T-helper 1 cell (primary cell): ENCODE measurements at places on chromosomes 1 and 21.

GRCh38 chr21:26842974-26843932, 2.0 kb downstream of the ADAMTS1 start:
- no peak for DNase-seq

DNA sequence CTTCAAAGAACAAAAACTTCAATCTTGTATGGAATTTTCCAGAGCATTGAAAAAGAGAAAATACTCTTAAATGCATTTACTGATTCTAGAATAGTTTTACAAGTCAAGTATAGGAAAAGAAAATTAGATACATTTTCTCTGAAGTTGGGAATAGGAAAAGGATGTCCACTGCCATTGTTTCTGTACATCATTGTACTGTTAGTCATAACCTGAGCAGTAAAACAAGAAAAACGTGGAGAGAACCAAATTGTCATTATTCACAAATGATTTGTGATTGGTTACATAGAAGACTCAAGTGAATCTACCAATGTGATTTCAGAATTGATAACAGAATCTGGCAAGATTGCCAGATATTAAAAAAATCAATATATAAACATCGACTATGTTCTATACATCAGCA, 27.4 kb downstream of the PRKACB start:
- no peak for DNase-seq

DNA sequence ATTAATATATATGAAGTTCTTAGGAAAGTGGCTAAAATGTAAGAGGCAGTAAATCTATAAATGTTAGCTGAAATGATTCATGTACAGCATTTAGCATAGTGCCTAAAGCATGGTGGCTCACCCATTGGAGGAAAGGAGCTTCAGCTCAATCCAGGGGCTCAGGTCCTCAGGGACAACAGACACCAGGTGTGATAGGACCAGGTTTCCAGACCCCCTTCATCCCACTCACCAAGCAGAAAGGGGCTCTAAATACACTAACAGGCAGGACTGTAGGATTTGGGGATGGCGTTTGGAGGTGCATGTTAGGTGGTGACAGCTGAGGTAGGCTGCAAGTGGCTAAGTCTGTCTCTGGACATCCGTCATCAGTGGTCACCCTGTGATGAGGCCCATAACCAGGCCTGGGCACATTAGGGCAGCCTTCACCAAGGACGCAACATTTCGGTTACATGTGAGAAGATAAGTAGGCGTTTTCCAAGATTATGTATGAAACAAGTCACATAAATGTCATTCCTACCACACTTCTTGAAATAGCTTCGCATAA, 233.1 kb downstream of the C1orf94 start:
- no peak for DNase-seq

DNA sequence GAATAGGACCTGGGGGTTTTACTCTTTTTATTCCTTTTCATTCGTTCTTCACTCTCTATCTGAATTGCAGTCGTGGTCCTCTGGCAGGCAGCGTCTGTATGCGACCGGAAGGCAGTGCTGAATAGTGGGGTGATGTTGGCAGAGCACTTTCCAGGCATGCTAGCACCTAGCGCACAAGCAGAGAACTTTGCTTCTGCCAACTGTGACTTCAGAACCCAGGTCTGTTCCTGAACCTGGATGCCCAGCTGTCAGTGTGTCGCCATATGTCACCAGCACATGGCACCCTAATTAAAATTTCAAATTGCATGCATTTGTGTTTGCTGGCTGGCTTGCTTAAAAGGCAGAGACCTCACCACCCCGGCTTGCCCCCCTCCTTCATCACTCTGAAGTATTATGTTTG, 116.2 kb downstream of the NFIA start:
- no peak for DNase-seq

GRCh38 chr1:13951793-13952751, 252.1 kb downstream of the PRDM2 start:
- no peak for DNase-seq

GRCh38 chr1:97334454-97334853, 586.4 kb downstream of the DPYD start:
- DNase-seq: no peak

DNA sequence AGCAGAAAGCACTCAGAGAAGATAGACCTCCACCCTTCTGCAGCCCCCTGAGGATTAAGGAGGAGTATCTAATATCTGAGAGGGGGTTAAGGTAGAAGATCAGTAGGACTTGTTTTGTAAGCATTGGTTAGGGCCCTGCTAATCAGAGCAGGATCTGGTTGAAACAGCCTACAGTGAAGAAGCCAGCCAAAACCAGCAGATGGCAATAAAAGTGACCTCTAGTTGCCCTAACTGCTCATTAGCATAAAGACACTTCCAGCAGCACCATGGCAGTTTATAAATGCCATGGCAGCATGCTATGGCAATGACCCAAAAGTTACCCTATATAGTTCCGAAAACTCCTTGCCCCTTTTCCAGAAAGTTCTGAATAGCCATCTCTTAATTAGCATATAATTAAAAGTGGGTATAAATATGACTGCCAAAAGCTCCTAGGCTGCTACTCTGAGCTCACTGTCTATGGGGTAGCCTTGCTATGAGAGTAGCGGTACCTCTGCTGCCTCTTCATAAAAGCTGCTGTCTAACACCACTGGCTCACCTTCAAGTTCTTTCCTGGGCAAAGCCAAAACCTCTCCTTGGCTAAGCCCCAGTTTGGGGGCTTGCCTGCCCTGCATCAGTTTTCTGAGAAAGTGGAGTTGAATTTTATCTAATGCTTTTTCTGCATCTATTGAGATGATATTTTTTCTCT, 254.2 kb downstream of the PAPPA2 start:
- DNase-seq: no peak

GRCh38 chr1:245226203-245226499, 71.4 kb downstream of the KIF26B start:
- no peak for DNase-seq

- no peak for DNase-seq
Measured at GRCh38 chr1:184567637-184568036, 180.8 kb downstream of the C1orf21 start.

- no peak for DNase-seq
Measured at GRCh38 chr1:159996653-159997052, 35.1 kb downstream of the PIGM start.

GRCh38 chr1:56644064-56644918, 823 bp upstream of the PRKAA2 start:
- DNase-seq: no peak

- DNase-seq: no peak
Measured at GRCh38 chr1:86822459-86822858, 91.5 kb downstream of the SELENOF start.

- DNase-seq: no peak
Measured at GRCh38 chr1:56461158-56462127, 117.9 kb downstream of the PLPP3 start.

- DNase-seq: no peak
Measured at GRCh38 chr1:66266350-66266749, 267.6 kb upstream of the SGIP1 start.

- no peak for DNase-seq
Measured at GRCh38 chr1:21100481-21100921, 76.2 kb downstream of the EIF4G3 start.

DNA sequence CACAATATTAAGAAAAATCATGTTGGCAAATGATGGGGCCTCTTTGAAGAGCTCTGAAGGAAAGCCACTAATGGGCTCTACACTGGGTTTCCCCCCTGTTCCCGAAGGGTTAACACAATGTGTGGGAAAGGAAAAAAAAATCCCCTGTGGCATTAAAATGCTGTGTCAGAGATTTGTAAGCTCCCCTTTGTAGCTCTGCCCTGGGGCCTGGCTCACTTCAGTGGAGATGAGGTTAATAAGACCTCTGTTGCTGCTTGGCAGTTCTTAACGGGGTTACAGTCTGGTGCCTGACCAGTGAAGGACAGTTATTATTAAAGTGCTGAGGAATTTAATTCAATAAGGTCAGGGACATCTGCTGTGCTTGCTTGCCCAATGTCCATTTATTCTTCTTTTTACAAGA, 129.7 kb upstream of the UBE2U start:
- DNase-seq: no peak

- no peak for DNase-seq
Measured at GRCh38 chr1:198563583-198563982, 23.1 kb upstream of the ATP6V1G3 start.

GRCh38 chr1:220269036-220269435, 3.2 kb downstream of the RAB3GAP2 start:
- no peak for DNase-seq

DNA sequence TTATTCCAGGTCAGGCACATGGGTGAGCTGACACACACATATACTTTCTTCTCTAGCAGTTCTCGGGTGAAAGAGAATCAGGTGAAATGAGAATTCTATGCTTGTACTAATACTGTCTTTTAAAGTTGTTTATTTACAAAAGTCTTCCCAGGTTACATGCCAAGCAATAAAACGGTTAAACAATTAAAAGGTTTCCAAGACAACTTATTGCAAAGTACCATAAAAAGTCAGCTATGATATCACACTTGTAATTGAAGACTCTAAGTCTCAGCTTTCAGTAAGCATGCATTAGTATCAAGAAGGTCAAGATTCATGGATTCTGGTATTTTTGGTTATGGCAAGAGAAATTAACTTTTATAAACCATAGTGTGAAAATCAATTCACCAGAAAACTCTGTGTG, 171.4 kb downstream of the PDE4B start:
- DNase-seq: no peak

DNA sequence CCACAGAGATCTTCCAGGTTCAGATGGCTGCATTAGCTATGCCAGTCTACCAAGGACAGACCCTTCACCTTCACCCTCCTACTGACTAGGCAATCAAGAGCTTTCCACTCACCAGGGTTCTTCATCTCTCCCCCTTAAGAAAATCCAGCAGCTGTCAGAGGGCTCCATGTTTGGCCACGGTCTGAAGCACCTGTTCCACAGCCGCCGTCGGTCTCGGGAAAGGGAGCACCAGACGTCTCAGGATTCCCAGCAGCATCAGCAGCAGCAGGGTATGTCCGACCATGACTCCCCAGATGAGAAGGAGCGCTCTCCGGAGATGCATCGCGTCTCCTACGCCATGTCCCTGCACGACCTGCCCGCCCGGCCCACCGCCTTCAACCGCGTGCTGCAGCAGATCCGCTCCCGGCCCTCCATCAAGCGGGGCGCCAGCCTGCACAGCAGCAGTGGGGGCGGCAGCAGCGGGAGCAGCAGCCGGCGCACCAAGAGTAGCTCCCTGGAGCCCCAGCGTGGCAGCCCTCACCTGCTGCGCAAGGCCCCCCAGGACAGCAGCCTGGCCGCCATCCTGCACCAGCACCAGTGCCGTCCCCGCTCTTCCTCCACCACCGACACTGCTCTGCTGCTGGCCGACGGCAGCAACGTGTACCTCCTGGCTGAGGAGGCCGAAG, 13.8 kb downstream of the TMCC2 start:
- DNase-seq: no peak

DNA sequence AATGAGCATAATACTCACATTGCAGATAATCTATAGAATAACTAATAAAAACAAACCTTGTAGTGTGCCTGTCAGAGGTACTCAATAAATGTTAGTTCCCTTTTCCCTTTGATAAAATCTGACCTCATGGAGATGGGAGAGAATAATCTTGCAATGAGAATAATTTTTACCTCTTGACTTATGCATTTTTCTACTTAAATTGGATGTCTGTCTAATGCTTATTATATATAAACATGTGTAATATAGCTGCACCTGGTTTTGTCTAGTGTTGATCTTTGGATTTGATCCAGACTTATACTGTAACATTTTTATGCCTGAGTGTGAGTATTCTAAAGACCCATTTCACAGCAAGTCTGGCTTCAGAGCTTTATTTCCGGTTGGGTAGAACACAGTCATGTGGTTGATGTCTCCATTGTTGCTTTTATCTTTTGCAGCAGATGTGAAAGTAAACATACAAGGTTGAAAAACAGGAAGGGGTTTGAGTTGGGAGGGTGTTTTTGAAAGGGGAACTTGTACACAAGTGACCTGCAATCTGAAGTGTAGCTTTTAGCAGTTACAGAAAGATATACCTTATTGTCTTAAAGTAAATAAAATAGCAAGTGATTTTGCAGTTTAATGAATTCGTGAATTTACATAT, 12.4 kb downstream of the EPB41 start:
- DNase-seq: no peak

DNA sequence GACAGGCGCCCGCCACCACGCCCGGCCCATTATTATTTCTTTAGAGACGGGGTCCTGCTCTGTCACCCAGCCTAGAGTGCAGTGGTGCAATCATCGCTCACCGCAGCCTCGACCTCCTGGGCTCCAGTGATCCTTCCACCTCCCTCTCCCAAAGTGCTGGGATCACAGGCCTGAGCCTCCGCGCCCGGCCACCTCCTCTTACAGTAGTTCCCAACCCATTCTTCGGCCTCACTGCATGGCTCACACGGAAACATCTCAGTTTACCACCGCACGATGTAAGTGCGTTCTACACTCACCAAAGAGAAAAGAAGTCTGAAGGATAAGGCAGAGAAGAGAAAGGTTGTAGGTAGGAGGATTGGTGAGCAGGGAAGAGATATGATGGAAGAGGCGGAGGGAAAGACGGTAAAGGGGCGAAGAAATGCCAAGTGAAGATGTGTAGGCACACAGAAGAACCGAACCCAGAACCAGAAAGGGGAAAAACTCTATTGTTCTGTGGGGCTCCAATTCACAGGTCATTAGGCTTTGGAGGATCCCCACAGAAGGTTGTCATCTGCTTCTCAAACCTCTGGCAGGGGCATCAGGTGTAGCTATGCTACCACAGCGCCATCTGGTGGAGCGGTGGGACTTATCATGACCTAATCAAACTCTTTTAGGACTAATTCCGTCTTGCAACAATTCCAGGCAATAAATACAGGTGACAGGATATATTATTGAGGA, 504.2 kb downstream of the SMYD3 start:
- peak; percentile 69 for DNase-seq

DNA sequence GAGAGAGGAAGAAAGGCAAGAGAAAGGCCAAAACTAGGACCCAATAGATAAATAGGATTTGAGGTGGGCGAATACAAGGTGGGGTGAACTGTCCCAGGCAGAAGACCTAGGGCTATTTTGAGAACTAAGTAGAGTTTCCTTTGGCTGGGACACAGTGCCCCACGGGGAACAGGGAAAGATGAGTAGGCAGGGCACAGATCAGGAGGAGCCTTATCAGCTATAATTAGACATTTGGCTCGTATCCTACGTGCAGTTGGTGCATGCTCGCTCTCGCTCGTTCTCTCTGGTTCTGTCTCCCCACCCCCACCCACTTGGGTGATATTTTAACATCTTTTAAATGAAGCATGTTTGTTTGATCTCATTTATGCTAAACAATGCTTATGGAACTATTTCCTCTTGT, 235.0 kb upstream of the JUN start:
- no peak for DNase-seq
